ENCODE measurements at places on chromosomes 6 and 20.

DNA sequence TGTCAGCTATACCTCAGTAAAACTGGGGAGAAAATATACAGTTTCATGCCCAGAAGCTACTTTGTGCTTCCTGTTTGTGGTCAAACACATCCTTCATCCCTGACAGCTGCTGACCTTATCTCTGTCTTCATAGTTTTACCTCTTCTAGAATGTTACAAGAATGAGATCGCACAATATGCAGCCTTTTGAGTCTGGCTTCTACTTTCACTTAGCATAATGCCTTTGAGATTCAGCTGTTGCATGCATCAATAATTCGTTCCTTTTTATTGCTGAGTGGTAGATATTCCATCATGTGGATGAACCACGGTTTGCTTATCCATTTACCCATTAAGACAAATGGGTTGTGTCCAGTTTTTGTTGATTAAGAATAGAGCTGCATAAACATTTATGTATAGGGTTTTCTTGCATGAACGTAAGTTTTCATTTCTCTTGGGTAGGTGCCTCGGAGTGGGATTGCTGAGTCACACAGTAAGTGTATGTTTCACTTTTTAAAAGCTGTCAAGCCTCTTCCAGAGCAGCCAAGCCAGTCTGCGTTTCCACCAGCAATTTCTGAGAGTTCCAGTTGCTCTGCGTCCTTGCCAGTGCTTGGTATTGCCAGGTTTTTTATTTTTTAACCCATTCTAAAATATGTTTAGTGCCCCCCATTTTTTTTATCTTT, 86.6 kb upstream of the PAX1 start:
- H3K4me1 ChIP-seq, result no peaks in the 10 kb centered on the region
- H3K27me3 ChIP-seq, result peaks cover 59% of the 10 kb centered on the region
- no peaks in the 10 kb centered on the region for H3K36me3 ChIP-seq
- H3K4me3 ChIP-seq, result no peak overlapping the region
- no peak for DNase-seq

DNA sequence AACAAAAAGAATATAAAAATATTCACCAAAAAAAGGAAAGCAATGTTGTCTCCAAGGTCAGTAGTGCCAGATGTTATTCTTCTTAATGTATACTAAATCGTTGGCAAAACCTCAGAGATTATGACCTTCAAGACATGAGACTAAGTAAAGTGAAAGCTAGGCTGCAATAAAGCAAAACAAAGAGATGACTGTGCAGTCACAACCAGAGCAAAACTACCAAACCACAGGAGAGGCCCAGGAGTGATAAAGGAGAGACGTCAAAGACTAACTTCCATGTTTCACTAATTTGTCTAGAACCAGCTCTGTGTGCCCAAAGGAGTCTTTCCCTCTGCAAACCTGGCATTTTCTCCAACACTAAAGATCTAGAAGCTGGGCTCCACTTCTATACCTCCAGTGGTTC, 155.9 kb upstream of the POU3F2 start:
- H3K27me3 ChIP-seq, result no peaks in the 10 kb centered on the region
- no peak for DNase-seq
- H3K27ac ChIP-seq, result no peak overlapping the region
- H3K36me3 ChIP-seq, result no peaks in the 10 kb centered on the region

DNA sequence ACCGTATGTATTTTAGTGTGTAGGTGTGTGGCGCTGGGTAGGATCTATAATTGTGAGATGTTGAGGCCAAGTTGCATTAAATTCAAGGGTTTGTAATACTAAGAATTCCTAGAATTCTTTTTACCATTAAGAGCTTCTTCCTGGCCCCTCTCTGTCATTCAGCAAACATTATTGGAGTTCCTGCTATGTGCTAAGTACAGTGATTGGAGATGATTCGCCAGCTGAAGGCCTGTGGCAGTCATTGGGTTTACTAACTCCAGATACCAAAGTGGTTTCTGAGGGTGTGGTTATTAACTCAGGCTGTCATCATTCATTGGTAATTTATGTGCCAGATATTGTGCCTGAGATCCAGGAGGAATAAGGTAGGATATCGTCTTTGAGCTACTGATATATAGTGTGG, 167.1 kb downstream of the LAMA2 start:
- H3K27ac ChIP-seq, result no peak overlapping the region
- no peak for DNase-seq
- no peaks in the 10 kb centered on the region for H3K4me1 ChIP-seq
- peaks cover 6% of the 10 kb centered on the region for H3K36me3 ChIP-seq

- H3K36me3 ChIP-seq, result peaks cover 4% of the 10 kb centered on the region
- H3K27ac ChIP-seq, result no peak overlapping the region
- H3K27me3 ChIP-seq, result no peaks in the 10 kb centered on the region
- peaks cover 4% of the 10 kb centered on the region for H3K4me1 ChIP-seq
- no peak overlapping the region for H3K4me3 ChIP-seq
These were observed 1.8 kb downstream of the TUBE1 start for GRCh38 chr6:112085286-112086065.

DNA sequence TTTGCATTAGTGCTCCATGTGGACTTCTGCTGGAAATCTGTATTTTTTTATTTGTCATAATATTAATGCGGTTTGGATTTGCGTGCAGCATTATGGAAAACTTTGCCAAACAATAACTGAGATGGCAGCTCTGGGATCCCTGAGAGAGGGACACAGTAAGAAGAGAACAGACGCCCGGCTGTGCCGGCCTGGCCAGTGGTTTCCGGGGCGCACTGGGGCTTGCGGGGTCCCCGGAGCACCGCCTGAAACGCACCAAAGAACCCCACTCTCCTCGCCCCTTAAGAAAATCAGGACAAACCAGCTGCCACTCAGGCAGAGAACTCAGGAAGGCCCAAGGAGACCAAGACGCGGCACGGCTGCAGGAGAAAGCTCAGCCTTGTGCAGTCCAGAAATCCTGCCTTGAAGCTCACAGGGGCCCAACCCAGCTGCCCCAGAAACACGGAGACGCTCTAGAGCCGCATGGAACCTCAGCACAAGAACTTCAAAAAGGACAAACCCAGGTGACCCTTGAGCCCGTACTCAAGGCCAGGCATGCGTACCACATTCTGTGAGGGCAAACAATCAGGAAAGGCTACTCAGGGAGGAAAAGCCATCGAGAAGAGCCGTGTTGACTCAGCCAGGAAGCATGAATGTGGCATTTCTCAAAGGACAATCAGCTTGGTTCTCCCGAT, 226.5 kb upstream of the CDYL start:
- no peak for DNase-seq
- no peak overlapping the region for H3K27ac ChIP-seq
- H3K4me3 ChIP-seq, result no peak overlapping the region
- no peaks in the 10 kb centered on the region for H3K4me1 ChIP-seq
- no peaks in the 10 kb centered on the region for H3K36me3 ChIP-seq
- no peaks in the 10 kb centered on the region for H3K27me3 ChIP-seq

- H3K27me3 ChIP-seq, result peaks cover 10% of the 10 kb centered on the region
- H3K36me3 ChIP-seq, result no peaks in the 10 kb centered on the region
- H3K4me3 ChIP-seq, result no peak overlapping the region
These were observed 34.7 kb downstream of the KCNK17 start for GRCh38 chr6:39279539-39279938.

- H3K27ac ChIP-seq, result no peak overlapping the region
- no peaks in the 10 kb centered on the region for H3K27me3 ChIP-seq
- no peaks in the 10 kb centered on the region for H3K36me3 ChIP-seq
- H3K4me3 ChIP-seq, result no peak overlapping the region
- no peaks in the 10 kb centered on the region for H3K4me1 ChIP-seq
These were observed 14.2 kb upstream of the SHLD1 start for GRCh38 chr20:5735845-5736510.

DNA sequence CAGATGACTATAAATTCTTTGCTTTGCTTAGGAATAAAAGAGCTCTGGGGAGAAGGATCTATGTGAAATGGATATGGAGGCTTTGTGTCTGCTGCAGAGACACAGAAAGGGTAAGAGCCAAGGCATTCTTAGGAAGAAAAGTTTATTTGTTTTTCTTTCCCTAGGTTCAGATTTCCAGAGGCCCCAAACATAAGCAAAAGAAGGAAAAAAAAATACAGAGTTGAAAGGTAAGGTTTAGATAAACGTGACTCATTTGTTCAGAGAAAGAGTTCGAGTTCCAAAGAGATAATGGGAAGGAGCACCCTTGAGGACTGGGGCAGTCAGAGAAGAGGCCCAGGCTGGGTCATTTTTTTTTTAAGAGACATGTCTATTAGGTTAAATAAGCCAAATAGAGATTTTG, 27.4 kb upstream of the BMP5 start:
- peaks cover 8% of the 10 kb centered on the region for H3K4me1 ChIP-seq
- no peaks in the 10 kb centered on the region for H3K36me3 ChIP-seq
- DNase-seq, result peak; percentile 15
- H3K27me3 ChIP-seq, result no peaks in the 10 kb centered on the region
- no peak overlapping the region for H3K27ac ChIP-seq

- DNase-seq, result no peak
- no peak overlapping the region for H3K4me3 ChIP-seq
- H3K4me1 ChIP-seq, result no peaks in the 10 kb centered on the region
- H3K36me3 ChIP-seq, result no peaks in the 10 kb centered on the region
These were observed 483.9 kb downstream of the RFPL4B start for GRCh38 chr6:112831022-112831421.

- H3K27ac ChIP-seq, result no peak overlapping the region
- H3K4me1 ChIP-seq, result peaks cover 30% of the 10 kb centered on the region
- peaks cover 6% of the 10 kb centered on the region for H3K36me3 ChIP-seq
- no peak overlapping the region for H3K4me3 ChIP-seq
These were observed 41.9 kb downstream of the FOXP4 start for GRCh38 chr6:41588111-41588510.

- no peak for DNase-seq
- peaks cover 45% of the 10 kb centered on the region for H3K4me1 ChIP-seq
- H3K4me3 ChIP-seq, result no peak overlapping the region
- H3K27me3 ChIP-seq, result peaks cover 40% of the 10 kb centered on the region
- no peaks in the 10 kb centered on the region for H3K36me3 ChIP-seq
- no peak overlapping the region for H3K27ac ChIP-seq
These were observed 27.5 kb upstream of the RPS6KA2 start for GRCh38 chr6:166654573-166654972.

DNA sequence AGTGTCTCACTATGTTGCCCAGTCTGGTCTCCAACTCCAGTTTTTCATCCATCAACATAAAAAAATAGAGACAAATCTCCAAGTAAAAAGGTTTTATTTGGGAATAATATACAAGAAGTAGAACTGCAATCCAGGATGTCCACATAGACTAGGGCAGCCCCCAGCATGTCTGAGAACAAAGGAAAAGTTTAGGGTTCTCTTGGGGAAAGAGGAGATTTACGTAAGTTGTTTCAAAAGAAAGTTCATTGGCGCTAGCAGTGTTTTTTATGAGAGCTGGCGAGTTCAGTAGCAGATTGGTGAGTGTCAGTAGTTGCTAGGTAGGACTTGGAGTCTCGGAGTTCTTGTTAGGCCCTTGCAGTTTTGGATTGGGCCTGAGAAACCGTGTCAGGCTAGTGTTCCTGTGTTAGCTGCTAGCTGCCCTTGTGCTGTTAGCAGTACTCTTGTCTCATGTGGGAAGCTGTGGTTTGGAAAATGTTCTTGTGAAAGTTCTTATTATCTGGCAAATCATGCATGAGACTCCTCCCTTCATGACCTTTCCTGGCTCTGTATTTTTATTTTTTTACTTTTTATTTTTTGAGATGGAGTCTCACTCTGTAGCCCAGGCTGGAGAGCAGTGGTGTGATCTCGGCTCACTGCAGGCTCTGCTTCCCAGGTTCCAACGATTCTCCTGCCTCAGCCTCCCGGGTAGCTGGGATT, 24.7 kb downstream of the TTLL9 start:
- no peaks in the 10 kb centered on the region for H3K36me3 ChIP-seq
- H3K27ac ChIP-seq, result no peak overlapping the region
- no peak overlapping the region for H3K4me3 ChIP-seq

DNA sequence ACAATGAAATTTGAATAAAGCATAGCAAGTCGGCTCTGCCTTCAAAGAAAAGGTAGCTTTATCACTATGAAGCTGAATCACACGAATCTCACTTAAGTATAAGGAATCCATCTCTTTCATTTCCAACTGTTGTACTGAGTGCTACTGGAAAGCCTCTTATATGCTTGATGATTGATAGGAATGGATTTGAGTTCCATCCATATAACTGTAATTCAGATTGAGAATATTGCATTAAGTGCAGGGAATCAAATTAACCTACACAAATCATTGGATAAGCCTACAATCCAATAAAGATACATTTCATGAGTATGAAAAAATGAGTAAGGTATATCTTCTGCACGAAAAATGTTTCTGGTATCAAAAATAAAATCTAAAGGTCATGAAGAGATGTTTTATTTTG, 444.8 kb upstream of the PLCB4 start:
- H3K27me3 ChIP-seq, result no peaks in the 10 kb centered on the region
- no peaks in the 10 kb centered on the region for H3K36me3 ChIP-seq
- H3K4me1 ChIP-seq, result peaks cover 8% of the 10 kb centered on the region
- no peak overlapping the region for H3K27ac ChIP-seq
- DNase-seq, result no peak

DNA sequence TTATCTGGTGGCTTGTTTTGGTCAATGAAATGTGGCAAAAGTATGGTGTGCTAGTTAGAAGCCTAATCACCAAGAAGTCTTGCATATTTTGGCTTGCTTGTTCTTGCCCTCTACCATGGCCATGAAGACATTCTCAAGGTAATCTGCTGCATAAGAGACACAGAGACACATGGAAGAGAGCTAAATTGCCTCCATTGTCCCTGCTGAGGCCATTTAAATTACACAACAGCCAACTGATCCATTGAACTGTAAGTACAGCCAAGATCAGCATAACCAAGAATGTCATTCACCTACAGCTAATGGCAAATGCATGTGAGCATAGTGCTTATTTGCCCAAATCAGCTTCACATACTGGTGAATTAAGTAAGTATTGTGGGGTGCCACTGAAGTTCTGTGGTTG, 603.8 kb downstream of the FRK start:
- H3K4me3 ChIP-seq, result no peak overlapping the region
- H3K27me3 ChIP-seq, result no peaks in the 10 kb centered on the region

DNA sequence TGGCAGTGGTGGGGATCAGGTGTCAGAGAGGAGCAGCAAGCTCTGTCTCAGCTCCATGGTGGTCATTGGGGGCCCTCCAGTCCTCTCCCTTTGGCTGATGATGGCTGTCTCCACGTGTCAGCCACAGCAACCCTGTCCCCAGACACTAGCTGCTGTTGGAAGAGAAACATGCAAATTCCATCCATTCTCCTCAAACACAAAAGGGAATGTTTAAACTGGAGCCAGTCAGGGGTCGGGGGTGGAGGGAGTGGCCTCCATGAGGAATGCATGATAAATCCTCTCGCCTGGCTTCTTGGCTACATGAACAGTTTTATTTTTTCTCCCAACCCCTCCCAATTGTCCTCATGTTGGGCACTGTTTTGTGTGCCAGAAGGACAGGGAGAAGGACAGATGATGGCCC, 86.4 kb downstream of the EDN3 start:
- H3K4me1 ChIP-seq, result no peaks in the 10 kb centered on the region
- no peak overlapping the region for H3K4me3 ChIP-seq
- H3K27me3 ChIP-seq, result peaks cover 8% of the 10 kb centered on the region
- no peak overlapping the region for H3K27ac ChIP-seq
- H3K36me3 ChIP-seq, result no peaks in the 10 kb centered on the region

GRCh38 chr6:46287681-46288080, 116.9 kb upstream of the ENPP5 start:
- H3K27ac ChIP-seq, result no peak overlapping the region
- no peak overlapping the region for H3K4me3 ChIP-seq
- DNase-seq, result no peak
- H3K4me1 ChIP-seq, result peaks cover 30% of the 10 kb centered on the region
- no peaks in the 10 kb centered on the region for H3K27me3 ChIP-seq
- H3K36me3 ChIP-seq, result no peaks in the 10 kb centered on the region

Measured in cardiac muscle cell (in vitro differentiated cells and primary cell).